Ascending aorta (tissue), 2 donors: ENCODE measurements at places on chromosomes 6 and 20.

DNA sequence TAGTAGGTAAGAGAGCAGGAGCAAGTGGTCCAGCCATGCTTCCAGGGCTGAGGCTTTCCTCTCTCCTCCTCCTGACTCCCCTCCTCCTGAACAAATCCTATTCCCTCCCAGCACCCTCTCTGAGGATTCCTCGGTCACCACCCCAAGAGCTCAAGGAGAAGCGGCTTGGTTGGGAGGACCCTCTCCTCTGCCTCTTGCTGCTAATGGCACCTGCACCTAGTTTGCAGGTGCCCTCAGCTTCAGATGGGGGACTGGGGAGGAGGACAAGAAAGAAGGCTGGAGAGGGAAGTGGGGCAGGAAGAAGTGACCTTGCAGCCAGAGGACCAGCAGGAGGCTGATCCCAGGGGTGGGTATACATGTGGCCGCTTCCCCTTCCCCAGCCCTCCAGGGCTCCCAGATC lies 17.5 kb downstream of the NCR2 start:
- no peak overlapping the region for H3K27ac ChIP-seq
- DNase-seq = no peak
- H3K36me3 ChIP-seq = no peaks in the 10 kb centered on the region
- no peak overlapping the region for H3K4me3 ChIP-seq
- no peaks in the 10 kb centered on the region for H3K27me3 ChIP-seq
- no peaks in the 10 kb centered on the region for H3K4me1 ChIP-seq

- H3K4me3 ChIP-seq = no peak overlapping the region
- no peak overlapping the region for H3K27ac ChIP-seq
- no peaks in the 10 kb centered on the region for H3K4me1 ChIP-seq
- H3K36me3 ChIP-seq = no peaks in the 10 kb centered on the region
- no peak for DNase-seq
These were observed 184.3 kb downstream of the PRKN start for GRCh38 chr6:162543221-162543620.

GRCh38 chr6:143555582-143555981 lies 44.1 kb upstream of the FUCA2 start:
- no peak overlapping the region for H3K27ac ChIP-seq
- H3K36me3 ChIP-seq = no peaks in the 10 kb centered on the region
- no peaks in the 10 kb centered on the region for H3K27me3 ChIP-seq

DNA sequence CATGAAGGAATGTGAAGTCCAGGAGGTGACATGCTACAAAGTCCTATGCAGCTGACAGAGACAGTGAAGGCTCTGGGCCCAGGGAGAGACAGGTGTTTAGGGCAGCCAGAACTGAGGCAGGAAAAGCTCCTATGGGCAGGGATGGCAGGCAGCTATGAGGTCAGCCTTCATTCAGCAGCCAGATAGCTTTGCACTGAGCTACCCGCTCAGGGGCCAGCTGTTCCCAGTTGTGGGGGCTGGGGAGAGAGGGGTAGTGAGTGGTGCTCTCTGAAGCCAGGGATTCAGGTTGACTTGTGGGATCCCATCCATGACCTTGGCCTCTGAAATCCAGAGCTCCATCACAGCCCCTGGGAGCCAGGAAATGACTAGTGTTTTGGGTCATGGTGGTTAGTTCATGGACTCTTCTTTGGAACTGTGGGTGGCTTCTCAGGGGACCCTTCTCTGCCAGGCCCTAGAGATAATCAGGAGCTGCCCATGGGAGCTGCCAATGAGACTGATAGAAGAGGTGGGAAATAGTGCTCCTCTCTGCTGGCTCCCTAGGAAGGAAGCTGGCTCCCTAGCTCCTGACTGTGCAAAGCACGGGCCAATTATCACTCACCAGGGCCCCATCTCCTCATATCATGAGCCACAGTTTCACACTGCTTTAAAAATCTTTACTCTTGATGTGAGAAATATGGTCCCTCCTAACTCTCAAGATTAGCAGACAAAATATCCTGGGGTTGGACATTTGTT lies 127.7 kb downstream of the VEGFA start:
- no peaks in the 10 kb centered on the region for H3K36me3 ChIP-seq
- no peak for DNase-seq
- no peaks in the 10 kb centered on the region for H3K27me3 ChIP-seq
- no peaks in the 10 kb centered on the region for H3K4me1 ChIP-seq

DNA sequence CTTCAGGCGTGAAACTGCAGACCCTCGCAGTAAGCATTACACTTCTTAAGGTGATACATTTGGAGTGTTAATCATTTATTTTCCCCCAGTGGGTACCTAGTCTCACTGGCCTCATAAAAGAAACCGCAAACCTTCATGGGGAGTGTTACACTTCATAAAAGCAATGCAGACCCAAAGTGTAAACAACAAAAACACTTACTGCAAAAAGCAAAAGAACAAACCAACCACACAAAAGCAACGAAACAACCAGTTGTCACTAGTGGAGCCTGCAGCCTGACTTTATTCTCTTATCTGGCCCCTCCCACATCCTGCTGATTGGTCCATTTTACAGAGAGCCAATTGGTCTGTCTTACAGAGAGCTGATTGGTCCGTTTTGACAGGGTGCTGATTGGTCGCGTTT lies 23.8 kb downstream of the LY86 start:
- no peak overlapping the region for H3K27ac ChIP-seq
- no peak for DNase-seq
- no peaks in the 10 kb centered on the region for H3K36me3 ChIP-seq
- H3K27me3 ChIP-seq = no peaks in the 10 kb centered on the region
- no peaks in the 10 kb centered on the region for H3K4me1 ChIP-seq

- no peak overlapping the region for H3K27ac ChIP-seq
- DNase-seq = no peak
- no peaks in the 10 kb centered on the region for H3K27me3 ChIP-seq
- no peaks in the 10 kb centered on the region for H3K36me3 ChIP-seq
- no peaks in the 10 kb centered on the region for H3K4me1 ChIP-seq
- no peak overlapping the region for H3K4me3 ChIP-seq
These were observed 82.9 kb upstream of the TSHZ2 start for GRCh38 chr20:52889225-52889624.
